ENCODE measurements at places on chromosomes 4 and X.

- no peak for DNase-seq
These were observed 104.2 kb downstream of the SATL1 start for GRCh38 chrX:85139422-85139821.

DNA sequence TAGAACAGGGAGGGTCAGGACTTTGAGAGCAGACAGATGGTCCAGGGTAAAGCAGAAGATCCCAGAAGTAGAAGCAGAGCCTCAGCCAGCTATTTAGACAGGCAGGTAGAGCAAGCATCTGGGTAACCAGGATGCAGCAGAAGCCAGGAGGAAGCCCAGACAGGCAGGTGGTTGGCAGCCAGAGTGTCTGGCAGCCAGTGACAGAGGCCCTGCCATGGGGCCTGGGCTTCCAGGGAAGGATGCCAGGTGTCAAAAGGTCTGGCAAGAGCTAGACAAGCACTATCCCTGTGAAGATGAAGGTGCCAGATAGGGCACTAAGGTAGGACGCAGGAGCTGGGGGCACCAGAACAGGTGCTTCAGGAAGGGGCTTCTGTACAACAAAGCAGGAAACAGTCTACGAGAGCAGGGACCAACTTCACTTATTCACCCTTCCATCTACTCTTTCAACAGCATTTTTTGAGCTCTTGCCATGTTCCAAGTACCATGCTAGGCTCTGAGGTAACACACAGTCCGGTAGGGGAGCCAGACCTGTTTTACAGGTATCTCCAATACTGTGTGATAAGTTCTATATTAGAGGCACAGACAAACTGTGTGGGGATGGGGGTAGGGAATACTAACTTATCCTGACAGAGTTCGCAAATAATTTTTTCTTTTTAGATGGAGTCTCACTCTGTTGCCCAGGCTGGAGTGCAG, 38.1 kb upstream of the GJB1 start:
- DNase-seq: no peak

DNA sequence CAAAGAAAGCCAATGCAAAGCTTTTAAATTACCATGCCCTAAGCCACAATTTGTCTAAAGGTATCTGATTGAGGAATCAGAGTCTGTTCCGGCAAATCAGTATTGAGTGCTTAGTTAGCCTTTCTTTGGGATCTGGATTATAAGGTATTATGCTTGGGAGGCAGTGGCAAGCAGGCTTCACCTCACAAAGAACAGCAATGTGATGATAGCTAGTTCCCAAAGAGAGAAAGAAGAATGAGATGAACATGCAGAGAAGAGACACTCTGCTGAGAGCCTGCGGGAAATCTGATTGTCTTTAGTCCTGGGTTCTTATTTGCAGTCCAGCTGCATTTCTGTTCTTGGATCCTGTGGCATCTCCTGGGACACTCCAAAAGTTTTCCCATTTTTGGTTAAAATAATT, 35.2 kb downstream of the WDFY3 start:
- no peak for DNase-seq

- DNase-seq: no peak
These were observed 34.5 kb downstream of the LRPAP1 start for GRCh38 chr4:3497523-3498389.

GRCh38 chr4:108917255-108917654, 154.4 kb upstream of the ETNPPL start:
- DNase-seq: no peak

DNA sequence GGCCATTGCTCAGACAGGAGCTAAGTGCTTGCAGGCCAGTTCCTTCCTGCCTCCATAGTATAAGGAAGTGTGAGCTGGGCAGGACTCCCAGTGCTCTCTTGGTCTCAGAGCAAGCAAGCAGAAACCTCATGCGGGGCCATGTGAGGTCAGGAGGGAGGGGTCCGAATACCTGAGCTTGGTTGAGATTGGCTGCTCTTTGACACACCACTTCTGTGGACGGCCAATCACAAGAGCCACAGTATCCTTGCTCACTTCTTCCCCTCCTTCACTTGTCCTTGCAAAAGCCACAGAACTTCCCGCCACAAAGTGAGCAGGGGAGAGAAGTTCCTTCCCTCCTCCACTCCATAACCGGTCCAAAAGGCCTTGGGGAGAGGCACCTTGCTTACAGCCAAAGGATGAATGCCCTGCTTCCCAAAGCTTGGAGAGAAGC, 56.7 kb downstream of the PRPS1 start:
- peak; percentile 41 for DNase-seq
